Airway epithelial cell (primary cell): ENCODE measurements at places on chromosomes 4 and X. TPM values are rescaled to one million over a fixed set of nuclear protein-coding genes. Genes with fewer than 3 reads are reported as not detected.

The POU3F4 gene
- total RNA-seq, result not detected in 2 replicates

The MAGEB18 gene
- total RNA-seq, result not detected in 2 replicates

The PPP1R2C gene
- not detected in 2 replicates for total RNA-seq

The FAM9B gene
- total RNA-seq, result not detected in 2 replicates

The SMIM10L2A gene
- 1.5 and 2.5 TPM in 2 replicates for total RNA-seq

The TADA2B gene
- total RNA-seq, result 10.5 and 11.8 TPM in 2 replicates
